ENCODE measurements at places on chromosomes 12 and 14.

- no peak for DNase-seq
Measured at GRCh38 chr12:29546000-29546399, 48.5 kb upstream of the OVCH1 start.

DNA sequence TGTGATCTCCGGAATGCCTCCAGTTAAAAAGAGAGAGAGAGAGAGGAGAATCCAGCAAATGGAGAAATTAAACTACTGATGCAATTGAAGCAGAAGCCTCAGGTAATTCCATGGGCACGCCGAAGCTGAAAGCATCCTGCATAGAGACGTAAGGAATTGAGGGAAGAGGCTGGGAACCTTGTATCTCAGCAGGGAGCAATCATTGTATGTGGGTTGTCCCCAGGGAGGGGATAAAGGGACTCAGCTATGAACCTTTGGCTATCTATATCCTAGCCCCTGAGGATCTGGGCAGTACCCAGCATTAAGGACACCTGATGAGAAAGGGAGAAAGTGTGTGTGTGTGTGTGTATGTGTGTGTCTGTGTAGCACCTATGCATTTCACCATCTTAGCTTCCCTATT, 95.8 kb upstream of the ATXN7L3B start:
- DNase-seq: no peak

DNA sequence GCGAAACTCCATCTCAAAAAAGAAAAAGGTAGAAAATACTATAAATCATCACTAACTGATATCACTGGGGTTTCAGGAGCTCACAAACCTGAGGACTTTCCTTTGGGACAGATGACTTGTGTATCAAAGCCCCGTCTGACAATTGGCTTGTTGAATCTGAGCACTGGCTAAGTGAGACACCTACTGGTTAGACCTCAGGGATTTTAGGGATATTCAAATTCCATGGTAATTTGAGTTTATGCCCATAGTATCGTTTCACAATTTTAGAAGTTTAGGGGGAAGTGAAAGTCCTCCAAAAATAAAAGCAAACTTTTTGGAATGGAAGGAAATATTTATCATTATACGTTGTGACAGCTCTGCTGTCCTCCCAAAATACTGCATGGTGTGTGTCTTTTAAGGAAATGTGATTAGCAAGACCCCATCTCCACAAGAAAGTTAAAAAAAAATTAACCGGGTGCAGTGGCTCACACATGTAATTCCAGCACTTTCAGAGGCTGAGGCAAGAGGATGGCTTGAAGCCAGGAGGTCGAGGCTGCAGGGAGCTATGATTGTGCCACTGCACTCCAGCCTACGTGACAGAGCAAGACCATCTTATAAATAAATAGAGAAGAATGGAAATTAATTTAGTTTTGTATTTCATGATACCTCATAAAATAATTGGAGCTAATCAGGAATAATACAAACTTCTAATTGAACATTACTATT, 49.2 kb downstream of the FBXL14 start:
- DNase-seq: no peak

DNA sequence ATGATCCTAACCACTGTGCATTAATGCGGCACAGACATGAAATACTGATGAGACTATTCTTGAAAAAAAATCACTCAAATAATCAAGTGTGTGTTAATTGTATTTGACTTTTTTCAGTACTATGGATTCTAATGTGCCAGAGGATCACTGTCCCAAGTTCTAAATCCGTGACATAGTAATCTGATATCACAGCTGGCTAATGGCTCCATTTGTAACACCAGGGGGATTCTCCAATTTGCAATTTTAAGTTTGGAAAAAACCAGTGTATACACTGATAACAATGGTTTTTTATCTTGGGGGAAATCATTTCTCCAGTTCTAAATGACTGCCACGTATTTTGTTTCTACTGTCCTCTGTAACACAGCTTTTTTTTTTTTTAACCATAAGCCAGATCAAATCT, 33.0 kb downstream of the MPHOSPH9 start:
- no peak for DNase-seq

GRCh38 chr12:31783996-31784645, 55.3 kb upstream of the AMN1 start:
- DNase-seq: no peak

- no peak for DNase-seq
Measured at GRCh38 chr14:90519262-90519920, 122.6 kb downstream of the CALM1 start.

DNA sequence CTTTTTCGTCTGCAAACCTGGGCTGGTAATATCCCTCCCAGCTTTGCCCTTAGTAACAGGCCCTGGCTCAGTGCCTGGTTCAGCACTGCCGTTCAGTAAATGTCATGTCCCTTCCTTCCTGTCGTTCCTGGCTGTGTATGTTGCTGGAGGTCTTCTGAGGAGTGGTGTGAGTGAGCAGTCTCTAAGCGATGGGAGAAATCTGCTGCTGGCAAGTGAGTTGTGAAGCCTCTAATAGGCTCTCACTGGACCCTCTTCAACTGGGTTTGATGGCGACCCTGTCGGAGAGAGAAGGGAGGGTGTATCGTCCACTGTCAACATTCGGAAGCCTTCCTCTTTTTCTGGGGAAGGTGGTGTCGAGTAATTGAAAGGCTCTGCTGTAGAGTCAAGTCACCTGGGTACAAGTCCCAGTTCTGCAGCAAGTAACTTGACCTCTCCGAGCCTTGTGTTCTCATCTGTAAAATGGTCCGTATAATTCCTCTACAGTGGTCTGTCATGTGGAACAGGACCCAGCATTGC, 62.8 kb downstream of the HRK start:
- no peak for DNase-seq

GRCh38 chr12:93773122-93773871, 96.1 kb downstream of the CRADD start:
- DNase-seq: no peak
